ENCODE measurements at places on chromosomes 4 and X.
A peak's percentile ranks its signal among the peaks of the same experiment; 100 is the strongest.

GRCh38 chr4:62408454-62408853 lies 1208.3 kb downstream of the ADGRL3 start:
- no peak for DNase-seq

- peak; percentile 19 for DNase-seq
Observed at GRCh38 chr4:89113415-89113814, 2.1 kb downstream of the TIGD2 start.

- no peak for DNase-seq
Observed at GRCh38 chr4:25299476-25300203, 12.9 kb upstream of the ZCCHC4 start.

DNA sequence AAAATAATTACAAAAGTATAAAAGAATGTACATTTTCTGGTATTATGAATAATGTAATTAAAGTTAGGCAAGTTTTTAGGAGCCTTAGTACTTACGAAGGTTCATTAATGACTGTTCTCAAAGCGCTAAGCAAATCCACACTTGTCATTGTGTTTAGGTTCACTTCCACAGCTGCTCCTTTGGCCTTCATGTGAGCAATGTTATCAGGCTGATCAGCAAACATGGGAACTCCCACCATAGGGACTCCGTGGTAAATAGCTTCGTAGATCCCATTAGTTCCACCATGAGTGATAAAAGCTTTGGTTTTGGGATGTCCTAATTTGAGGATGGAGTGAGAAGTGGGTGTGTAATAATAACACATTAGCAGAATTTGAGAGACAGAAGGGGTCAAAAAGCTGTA lies 45.1 kb downstream of the UGT2A2 start:
- DNase-seq, result no peak

DNA sequence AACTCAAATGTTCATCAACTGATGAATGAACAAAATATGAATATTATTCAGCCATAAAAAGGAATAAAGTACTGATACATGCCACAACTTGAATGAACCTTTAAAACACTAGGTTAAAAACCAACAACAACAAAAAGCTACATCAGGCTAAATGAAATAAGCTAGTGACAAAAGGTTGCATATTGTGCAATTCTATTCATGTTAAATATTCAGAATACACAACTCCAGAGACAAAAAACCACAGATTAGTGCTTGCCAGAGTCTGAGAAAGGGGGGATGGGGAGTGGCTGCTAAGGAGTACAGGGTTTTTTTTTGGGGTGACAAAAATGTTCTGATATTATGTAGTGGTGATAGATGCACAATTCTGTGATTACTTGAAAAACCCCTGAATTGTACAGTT lies 58.5 kb downstream of the HAUS3 start:
- DNase-seq, result peak; percentile 31

DNA sequence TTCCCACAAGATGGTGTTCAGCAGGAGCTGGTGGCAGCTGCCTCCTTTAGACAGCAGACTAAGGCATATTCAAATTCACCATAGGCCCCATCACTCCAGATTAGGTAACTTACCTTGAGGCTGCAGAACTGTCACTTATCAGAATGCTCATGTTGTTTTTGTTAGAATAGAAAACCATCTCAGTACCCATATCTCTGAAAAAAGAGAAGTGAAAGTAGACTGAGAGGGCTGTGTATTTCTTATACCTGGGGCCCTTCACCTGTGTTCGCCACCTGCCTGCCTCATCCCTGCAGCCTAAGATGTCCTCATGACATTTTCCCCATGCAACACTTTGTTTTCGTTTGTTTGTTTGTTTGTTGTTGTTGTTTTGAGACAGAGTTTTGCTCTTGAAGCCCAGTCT lies 32.9 kb upstream of the SPRY1 start:
- DNase-seq, result no peak

DNA sequence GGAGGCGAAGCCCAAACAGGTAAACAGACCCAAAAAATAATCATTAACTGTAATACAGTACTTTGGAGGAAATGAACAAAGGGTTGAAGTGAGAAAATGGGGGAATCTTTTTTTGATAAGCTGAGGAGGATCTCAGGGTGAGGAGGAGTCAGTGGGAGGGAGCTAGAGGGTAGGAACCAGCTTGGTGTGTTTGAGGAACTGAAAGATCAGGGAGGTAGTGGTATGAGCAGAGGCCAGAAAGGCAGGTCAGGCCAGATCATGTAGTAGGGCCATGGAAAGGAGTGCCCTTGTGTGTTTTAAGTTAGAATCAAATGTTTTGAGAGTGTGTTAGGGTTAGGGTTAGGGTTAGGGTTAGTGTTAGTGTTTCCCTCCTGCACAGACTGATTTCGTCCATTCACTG lies 48.8 kb downstream of the PPP2R2C start:
- DNase-seq, result no peak

DNA sequence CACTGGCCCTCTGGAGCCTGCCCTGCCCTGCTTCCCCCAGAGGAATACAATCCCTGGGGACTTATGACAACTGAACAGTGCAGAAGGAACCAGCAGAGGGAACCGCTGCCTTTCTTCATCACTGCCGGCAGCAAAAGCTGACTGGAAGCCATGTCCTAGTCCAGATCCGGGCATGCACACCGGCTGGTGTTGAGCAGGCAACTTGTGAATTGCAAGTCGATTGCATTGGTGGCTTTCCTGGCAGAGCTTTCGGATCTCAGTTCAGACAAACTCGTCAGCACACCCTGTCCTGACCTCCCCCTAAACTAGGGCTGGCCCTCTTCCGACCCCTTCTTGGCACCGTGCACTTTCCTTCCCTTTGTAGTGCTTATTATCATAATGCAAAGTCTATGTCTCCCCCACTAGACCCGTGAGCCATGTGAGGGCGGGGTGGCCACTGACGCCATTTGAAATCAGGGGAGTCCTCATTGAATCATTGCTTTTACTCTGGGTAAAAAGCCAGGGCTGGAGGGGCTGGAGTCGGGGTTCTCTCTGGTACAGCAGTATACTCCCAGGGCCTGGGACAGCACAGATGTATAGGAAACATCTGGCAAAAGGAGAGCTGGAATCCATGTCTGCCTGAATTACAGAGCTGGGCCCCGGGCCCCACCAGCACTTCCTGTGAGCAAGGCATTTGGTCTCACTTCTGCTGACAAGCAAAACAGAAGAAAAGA lies 1.8 kb downstream of the ARHGAP4 start:
- DNase-seq, result peak; percentile 32

- peak; percentile 78 for DNase-seq
Observed at GRCh38 chr4:153514001-153514526, 47.9 kb downstream of the TMEM131L start.

- DNase-seq, result no peak
Observed at GRCh38 chrX:5324546-5324945, 904.1 kb downstream of the NLGN4X start.

Data from iris pigment epithelial cell (primary cell).